ENCODE measurements at places on chromosomes 4 and X.

GRCh38 chr4:34148322-34148908 lies 2095.9 kb downstream of the ARAP2 start:
- no peak for DNase-seq

- peak; percentile 34 for DNase-seq
These were observed 10.7 kb downstream of the MED12 start for GRCh38 chrX:71128915-71129765.

DNA sequence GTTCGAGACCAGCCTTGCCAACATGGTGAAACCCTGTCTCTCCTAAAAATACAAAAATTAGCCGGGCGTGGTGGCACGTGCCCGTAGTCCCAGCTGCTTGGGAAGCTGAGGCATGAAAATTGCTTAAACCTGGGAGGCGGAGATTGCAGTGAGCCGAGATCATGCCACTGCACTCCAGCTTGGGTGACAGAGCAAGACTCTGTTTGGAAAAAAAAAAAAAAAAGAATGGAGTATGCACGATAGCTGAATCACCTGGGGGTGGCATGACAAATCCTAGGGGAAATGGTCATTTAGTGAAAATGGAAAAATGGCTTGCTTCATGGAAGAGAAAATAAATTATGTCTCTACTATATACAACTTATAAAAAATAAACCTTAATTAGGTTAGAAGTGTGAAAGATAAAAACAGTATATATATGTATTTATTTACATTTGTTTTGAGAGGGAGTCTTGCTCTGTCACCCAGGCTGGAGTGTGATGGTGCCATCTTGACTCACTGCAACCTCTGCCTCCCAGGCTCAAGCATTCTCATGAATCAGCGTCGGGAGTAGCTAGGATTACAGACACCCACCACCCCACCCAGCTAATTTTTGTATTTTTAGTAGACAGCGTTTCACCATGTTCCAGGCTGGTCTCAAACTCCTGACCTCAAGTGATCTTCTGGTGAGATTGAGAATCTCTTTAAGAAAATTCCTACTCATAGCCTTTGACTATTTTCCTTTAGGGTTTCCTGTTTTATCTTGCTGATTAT lies 19.3 kb upstream of the ING2 start:
- no peak for DNase-seq

GRCh38 chr4:169756971-169757574 lies 671 bp downstream of the HPF1 start:
- no peak for DNase-seq

DNA sequence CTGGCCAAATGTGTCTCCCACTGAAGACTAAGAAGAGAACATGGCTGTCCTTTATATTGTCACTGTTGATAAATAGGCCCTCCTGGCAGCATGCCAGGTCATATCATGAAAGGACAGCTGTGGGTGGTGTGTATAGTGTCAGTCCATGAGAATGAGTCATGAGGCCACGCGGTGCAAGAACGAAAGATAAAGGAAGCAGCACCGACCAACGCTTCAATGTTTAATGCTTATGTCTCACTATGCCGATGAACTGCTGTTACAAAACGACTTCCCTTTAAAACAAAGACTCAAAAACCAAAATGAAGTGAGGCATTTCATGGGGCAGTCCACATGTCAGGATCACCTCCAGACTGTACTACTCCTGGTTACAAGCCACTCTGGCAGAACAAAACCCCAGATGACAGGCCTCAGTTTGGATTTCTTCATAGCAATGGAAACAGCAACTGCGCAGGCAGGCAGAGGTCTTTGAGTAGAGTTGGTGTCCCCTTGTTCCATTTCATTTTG lies 5.2 kb upstream of the TCEANC start:
- DNase-seq, result no peak

DNA sequence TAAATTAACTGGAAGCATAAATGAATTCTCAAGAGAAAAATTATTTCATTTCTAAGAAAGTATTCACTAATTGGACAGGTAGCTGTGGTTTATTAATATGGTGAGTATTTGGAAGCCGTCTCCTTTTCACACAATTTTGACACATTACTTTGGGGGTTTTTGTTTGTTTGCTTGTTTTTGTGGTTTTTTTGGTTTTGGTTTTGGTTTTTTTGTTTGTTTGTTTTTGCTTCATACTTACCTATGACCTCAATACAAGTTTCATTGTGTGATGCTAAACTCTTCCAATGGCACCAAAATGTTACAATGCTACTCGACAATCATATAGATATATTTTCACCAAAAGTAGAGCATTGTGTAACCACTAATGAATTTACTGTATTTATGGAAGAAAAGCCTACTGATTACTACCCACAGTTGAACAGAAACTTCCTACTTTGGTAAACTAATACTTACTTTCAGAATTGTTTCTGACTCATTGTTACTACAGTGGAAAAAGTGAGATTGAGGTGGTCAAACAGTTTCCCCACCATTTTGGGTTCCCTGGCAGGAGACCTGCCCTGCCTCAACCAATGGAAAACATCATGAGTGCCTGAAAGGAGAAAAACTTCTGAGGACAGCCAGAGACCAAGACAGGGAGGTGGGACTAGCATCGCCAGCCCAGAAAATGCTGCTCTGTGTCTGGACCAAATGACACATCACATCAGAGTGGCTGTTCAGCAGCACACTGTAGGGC lies 443.1 kb downstream of the HNRNPD start:
- DNase-seq, result no peak

- no peak for DNase-seq
These were observed 6.0 kb upstream of the VGLL1 start for GRCh38 chrX:136525738-136526606.

DNA sequence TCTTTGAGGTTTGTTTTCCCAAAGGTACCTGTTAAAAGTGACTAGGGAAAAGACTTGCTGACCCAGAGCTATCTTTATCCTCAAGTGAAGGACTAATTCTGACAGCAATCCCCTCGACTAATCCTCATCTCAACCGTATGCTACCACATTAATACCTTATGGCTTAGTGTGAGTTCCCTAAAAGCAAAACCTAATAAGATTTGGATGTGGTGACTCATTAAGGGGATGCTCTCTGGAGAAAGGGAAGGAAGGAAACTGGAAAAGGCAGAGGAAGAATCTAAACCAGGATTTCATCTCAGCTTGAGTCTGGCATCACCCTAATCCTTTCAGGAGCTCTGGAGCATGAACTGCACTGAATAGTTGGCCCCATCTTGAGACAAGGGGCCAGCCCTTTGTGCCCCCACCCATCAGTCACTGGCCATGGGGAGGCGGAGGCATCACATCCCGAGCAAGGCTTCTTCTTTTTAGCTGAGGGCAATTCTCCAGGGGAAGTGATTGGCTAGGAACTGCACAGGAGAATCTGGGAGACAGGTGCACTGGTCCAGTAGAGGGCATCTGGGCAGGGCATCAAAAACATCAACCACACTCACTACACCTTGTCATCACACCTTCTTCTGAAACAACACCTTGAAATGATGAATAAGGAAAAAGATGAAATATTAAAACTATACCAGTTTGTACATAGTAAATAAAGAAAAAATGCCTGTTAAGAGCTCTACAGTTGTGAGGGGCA lies 6.9 kb upstream of the BBS7 start:
- no peak for DNase-seq
